ENCODE measurements at places on chromosomes 6 and 20.

- no peak for DNase-seq
These were observed 146.7 kb upstream of the TBX18 start for GRCh38 chr6:84910906-84911607.

DNA sequence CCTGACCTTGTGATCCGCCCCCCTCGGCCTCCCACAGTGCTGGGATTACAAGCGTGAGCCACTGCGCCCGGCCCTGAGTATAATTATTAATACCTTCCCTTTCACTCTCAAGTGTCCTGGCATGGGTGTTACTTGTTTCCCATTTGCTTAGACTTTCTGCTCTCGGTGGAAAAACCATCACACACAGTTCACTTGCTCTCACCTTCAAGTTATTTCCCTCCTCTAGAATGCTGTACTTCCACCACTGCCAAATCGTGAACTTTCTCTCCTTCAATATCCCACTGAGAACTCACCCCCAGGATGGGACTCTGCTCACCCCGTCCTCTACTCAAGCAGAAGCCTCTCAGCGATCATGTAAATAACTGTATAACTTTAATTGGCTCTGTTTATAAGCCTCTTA, 4.6 kb upstream of the HIVEP1 start:
- DNase-seq = no peak

GRCh38 chr6:42225029-42225339, 7.3 kb upstream of the MRPS10 start:
- DNase-seq = no peak

DNA sequence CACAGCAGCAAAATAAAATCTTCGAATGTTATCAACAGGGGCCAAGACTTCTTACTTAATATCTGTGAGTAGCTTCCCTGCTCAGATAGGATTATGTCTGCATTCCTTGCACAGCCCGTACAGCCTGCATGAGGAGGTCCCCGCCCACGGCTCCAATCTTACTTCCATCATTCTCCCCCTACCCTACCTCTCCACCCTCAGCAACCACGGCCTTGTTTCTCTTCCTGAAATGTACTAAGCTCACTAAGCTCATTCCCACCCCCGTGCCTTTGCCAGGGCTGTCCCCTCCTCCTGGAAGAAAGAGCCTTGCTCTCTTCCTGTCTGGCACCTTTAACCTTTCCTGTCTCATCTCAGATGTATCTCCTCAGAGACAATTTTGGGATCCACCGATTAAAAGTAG, 120.4 kb downstream of the BCAS1 start:
- DNase-seq = no peak

GRCh38 chr6:71900642-71901041, 14.3 kb downstream of the RIMS1 start:
- no peak for DNase-seq

DNA sequence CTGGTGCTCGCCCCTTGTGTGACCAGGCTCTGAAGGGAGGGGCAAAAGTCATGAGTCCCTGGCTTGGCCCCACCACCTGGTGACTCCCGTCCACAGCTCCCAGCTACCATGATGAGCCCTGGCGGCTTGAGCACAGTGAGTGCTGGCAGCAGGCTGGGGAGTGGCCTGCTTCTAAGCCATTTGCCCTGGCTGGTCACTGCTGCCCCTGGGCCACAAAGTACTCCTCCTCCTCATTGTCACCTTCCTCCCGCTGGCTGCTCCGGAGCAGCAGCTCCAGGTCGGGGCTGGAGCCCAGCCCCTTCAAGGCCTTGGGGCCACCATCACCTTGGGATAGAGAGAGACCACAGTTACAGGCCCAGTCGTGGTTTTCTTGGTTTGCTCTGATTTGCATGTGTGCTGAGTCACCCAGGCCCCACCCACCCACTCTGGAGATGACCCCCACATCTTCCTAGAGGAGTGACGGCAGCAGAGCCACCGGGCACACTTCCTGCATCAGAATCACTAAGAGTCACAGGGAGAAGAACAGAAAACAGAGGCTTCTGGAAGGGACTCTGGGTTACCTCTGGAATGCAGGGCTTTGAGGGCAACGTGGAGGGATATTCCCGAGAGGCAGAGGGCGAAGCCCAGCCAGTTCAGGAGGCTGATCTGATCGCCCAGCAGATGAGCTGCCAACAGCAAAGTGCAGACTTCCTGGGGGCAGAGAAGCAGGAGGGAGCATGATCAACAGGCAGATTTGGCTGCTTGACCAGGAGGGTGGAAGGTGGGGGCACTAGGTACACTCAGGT, 42.1 kb upstream of the CDH22 start:
- no peak for DNase-seq

DNA sequence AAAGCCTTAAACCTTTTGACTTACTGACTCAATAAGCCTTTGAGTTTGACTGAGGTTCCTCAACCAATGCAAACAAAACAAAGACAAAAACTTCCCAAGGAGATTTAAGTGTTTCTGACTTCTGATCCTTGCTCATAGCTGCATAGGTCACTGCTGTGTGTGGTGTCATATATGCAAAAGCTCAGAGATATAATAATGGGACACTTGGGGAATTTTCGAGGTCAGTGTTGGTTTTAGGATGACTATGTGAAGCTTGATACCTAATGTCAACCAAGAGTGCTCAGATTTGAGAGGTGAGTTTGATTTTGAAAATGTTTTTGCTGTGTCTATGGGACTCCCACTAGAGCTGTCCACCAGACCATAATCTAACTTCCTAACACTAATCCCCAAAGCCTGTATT, 26.2 kb downstream of the ZKSCAN8 start:
- no peak for DNase-seq

GRCh38 chr6:119647309-119647708, 297.7 kb upstream of the MAN1A1 start:
- DNase-seq = no peak

DNA sequence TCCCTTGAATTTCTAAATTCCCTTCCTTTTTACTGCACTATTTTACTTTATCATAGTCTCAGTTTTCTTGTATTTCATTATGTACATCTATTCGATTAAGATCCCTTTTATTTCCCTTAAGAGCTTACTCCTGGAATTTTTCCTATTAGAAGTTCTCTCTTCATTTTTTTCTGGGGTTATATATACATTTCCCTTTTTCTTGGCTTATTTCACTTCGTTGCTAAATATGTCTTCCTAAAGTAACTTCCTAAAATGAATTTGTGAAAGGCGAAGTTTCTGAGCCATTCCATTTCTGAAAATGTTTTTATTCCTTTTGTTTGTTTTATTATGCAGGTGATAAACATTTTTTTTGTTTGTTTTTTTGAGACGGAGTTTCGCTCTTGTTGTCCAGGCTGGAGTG, 5.9 kb upstream of the CD109 start:
- DNase-seq = no peak

Measured in NCI-H2081 treated with DMSO at 0.1 percent for 48 hours (cell line).